G401 (cell line): ENCODE measurements at places on chromosomes 12 and 14.

GRCh38 chr14:90489916-90490719, 93.3 kb downstream of the CALM1 start:
- peak; percentile 82 for DNase-seq

DNA sequence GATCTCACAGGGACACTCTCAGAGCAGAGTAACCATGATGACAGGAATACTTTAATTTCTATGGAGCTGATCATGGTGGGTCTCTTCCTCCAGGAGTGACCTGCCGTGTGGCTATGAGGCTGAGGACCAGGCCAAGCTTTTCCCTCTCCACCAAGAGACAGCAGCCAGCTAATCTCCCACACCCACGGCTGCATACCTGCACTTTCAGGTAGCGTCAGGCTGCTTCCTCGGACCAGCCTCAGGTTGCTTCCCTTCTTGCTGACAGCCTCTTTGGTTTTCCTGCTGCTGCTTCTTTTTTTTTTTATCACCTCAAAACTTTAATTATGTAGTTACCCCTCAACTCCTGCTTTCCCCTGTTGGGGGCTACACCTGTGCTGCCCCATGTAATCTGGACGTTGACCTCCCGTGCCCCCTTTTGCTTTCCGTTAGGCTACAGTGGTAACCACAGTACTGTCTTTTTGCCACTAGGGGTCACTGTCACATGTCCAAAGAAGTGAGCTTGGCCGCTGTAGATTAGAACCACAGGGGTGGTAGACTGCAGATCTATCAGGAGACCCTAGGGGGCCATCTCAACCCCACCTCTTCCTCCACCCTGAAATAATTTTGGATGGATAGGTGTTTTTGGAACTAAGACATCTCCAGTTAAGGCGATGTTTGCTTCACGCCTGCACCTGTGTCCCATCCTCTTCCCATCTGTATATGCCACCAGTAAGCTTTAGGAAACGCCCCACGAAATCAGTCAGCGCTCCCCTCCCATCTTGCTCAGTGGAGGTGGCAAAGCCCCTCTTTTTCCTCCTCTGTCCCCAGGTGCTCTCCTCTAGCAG, 7.8 kb upstream of the PIP4K2C start:
- DNase-seq = peak; percentile 86

GRCh38 chr12:61161961-61162360, 1098.2 kb upstream of the USP15 start:
- DNase-seq = no peak

DNA sequence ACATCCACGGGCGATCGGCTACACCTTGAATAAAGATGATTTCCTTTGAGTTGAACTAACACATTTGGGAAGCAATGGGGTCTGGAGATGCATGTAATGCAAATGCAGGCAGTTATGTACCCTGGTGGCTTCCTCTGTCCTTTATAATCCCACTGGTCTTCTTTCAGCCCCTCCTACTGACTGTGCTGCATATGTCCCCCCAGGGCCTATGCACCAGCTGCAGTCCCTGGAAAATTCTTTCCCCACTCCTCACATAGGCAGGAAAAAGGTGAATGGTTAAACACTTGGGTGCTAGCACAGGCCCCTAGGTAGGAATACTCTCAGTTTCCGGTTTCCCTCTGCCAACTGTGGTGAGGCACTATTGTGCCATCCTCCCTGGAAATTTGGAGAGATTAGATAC, 294.8 kb upstream of the SOX5 start:
- no peak for DNase-seq

DNA sequence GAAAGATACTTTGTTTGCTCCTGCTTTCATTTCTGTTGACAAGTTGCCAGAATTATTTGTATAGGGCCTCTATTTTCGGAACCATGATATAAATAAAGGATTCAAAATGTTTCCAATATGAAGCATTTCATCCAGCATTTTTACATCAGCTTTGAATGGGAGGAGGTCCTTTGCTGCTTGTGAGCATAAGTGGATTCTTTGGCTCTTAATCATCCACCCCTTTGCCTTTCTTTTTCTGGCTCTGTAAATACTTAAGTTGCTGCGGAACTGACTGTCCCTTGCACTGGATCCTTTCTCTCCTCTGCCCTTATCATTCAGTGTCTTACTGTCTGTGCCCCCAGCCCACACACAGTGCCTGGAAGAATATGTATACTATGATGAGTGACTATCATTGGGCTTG, 357.3 kb upstream of the RGS6 start:
- no peak for DNase-seq
